Gastrocnemius medialis (tissue), 4 donors: ENCODE measurements at places on chromosomes 13 and 19.

GRCh38 chr19:51514866-51515481, 13.4 kb upstream of the SIGLEC12 start:
- DNase-seq = no peak

GRCh38 chr13:23025864-23026608, 154.7 kb upstream of the SGCG start:
- no peak for DNase-seq

DNA sequence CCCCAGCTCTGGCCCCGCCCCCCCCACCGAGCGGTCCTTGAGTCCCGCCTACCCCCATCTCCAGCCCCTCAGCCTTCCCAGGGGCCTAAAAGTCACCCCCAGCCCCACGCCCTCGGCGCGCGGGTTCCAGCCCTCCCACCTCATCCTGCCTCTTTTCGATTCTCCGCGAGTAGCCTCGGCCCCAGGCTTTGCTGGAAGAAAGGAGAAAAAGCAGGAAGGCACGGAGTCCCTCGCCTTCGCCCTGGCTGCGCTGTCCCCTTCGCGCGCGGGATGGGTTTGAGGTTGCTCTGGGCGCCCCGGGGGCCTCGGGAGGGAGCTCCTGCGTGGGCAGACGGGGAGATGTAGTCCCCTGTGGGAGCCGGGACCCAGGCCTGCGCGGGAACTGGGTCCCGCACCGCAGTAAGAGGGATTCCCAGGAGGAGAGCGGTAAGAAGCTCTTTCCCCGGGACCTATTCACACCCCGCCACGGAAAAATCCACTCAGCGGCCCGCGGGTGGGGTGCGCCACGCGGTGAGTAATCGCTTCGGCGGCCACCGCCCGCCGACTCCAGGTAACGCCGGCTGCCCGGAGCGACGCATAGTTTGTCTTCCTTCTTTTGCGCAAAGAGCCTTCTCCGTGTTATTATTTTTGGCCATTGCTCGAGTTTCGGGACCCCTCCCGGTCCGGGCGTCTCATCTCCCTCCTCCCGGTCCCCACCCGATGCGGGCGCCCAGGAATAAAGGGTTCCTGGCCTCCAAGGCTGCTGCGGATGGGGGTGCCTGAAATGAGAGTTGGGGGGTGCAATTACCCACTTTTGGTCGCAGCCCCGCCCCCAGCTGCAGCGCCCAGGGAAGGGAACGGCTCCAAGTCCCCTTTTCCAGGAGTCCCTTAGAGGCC, 865 bp upstream of the CRLF1 start:
- no peak for DNase-seq

DNA sequence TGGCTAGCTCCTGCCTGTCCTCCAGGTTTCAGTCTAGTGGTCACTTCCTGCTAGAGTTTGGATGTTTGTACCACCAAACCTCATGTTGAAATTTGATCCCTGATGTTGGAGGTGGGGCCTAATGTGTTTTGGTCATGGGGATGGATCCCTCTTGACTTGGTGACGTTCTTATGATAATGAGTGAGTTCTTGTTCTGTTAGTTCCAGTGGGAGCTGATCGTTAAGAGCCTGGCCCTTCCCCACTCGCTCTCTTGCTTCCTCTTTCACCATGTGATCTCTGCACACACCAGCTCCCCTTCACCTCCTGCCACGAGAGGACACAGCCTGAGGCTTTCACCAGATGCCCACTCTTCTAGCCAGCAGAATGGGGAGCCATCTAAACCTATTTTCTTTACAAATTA, 86.8 kb upstream of the SCEL start:
- no peak for DNase-seq

GRCh38 chr19:18477042-18477779, 39.3 kb upstream of the ISYNA1 start:
- DNase-seq = no peak

DNA sequence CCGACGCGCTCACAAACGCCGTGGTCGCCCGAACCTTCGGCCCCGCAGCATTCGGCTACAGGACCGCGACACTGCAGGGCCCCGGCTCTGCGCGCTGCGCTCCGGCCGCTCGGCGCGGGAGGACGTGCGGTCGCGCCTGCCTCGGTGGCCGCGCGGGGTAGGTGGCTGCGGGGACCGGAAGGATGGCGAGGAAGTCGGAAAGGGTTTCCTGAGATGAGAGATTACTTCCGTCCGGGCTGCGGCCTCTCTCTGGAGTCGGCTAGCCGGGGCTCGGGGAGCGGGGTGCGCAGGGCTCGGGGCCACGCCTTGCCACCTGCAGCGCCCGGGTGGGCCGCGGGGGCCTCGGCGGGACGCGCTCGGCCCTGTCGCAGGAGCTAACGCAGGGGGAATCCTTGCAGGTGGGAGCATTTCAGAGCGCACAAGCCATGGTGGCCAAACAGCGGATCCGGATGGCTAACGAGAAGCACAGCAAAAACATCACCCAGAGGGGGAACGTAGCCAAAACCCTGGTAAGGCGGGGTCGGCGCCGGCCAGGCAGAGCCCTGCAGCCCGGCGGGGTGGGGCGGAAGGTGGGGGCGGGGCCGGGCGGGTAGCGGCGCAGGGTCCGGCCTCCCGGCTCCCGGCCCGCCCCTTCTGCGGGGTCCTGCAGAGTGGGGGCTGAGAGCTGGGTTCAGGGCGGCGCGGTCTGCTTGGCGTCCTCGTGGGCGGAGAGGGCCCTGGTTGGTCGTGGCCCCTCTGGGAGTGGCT, at the start of gene SERP2:
Gene SERP2, plus strand, starts transcription at position 224 of the 747 bp plus-strand sequence. Its CDS starts 202 bp downstream, at position 426.
- no peak for DNase-seq
